ENCODE measurements at places on chromosomes 6 and 20. TPM values are rescaled to one million over a fixed set of nuclear protein-coding genes. Genes with fewer than 3 reads are reported as not detected.

DNA sequence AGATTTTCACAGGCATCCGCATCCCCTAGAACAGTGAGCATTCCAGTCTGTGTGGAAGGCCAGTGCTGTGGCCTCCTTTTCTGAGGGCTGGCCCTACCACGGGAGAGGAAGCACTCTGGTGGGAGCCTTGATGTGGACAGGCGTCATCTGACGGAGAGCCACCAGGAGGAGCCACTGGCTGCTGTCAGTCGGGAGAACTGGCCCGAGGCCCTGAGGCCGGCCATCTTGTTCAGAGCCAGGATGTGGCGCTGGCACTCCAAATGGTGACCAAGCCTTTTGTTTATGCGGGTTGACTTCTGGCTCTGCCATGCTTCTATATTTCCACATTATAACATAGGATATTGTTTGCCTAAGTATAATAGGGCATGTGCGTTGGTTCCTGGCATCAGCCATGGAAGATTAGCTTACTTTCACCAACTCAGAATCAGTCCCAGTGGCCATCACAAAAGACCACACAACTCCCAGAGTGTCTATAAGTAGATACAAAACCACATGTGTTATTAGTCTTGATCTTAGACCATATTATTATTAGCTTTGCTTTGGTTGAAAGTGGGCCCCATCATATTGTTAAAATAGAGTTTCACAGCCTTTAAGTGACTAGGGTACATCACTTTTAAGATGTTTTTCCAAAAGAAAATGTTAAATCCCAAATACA, 273.9 kb upstream of the TAB2 start:
- no peak for DNase-seq
- no peaks in the 10 kb centered on the region for H3K27me3 ChIP-seq
- no peak overlapping the region for H3K4me3 ChIP-seq
- no peak overlapping the region for H3K27ac ChIP-seq
- peaks cover 23% of the 10 kb centered on the region for H3K4me1 ChIP-seq

GRCh38 chr20:19129306-19129705, 83.1 kb upstream of the SLC24A3 start:
- H3K4me1 ChIP-seq = no peaks in the 10 kb centered on the region
- no peak for DNase-seq
- H3K27me3 ChIP-seq = no peaks in the 10 kb centered on the region
- H3K36me3 ChIP-seq = no peaks in the 10 kb centered on the region
- H3K27ac ChIP-seq = no peak overlapping the region

LHFPL5 gene
- total RNA-seq = not detected

DNA sequence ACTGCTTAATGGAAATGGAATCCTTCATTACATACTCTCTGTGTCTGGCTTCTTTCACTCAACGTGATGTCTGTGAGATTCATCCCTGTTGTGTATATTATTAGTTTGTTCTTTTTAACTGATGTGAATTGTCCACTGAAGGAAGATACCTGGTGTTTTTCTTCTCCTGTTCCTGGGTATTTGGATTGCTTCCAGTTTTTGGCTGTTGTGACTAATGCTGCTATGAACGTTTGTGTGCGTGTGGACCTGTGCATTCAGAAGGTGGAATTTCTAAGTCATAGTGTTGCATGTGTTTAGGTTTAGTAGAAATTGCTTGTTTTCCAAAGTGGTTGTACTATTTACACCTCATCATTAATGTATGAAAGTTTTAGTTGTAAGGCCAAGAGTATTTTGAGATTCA, 3.8 kb downstream of the TULP4 start:
- peaks cover 30% of the 10 kb centered on the region for H3K4me1 ChIP-seq
- no peaks in the 10 kb centered on the region for H3K27me3 ChIP-seq
- H3K4me3 ChIP-seq = no peak overlapping the region

PRR18 gene
- 0.70 TPM for total RNA-seq

TINAG gene
- not detected for total RNA-seq

DNAH8 gene
- total RNA-seq = 0.05 TPM

Measured in chondrocyte (in vitro differentiated cells).